ENCODE measurements at places on chromosomes 11 and 22.

- DNase-seq: no peak
Measured at GRCh38 chr22:34804604-34805003, 261.4 kb upstream of the ISX start.

DNA sequence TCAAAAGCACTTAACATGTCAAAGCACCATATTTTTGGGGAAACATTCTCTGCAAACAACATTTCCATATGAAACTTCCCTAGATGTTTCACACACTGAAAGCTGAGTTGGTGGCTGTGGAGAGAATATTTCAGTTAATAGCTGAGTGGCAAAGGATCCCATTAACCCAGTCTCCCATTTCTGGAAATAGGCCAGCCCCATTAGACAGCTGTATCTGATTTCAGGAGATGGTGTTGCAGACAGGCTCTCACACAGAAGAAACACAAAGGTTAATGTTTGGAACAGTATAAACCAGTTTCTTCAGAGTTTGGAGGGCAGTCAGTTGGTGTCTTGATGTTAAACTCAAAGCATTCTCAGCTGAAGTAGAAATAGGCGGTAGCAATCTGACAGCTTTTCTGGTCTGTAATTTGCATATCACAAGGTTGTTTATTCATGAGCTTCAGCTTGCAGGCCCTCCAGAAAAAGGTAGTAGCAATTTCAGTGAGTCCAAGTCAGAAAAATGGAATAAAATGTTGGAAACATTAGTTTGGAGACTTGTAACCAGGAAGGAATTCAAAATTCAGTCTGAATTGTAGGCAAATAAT lies 15.5 kb upstream of the ZBTB44 start:
- DNase-seq: no peak

- DNase-seq: no peak
Measured at GRCh38 chr11:82756765-82757639, 23.3 kb upstream of the FAM181B start.

DNA sequence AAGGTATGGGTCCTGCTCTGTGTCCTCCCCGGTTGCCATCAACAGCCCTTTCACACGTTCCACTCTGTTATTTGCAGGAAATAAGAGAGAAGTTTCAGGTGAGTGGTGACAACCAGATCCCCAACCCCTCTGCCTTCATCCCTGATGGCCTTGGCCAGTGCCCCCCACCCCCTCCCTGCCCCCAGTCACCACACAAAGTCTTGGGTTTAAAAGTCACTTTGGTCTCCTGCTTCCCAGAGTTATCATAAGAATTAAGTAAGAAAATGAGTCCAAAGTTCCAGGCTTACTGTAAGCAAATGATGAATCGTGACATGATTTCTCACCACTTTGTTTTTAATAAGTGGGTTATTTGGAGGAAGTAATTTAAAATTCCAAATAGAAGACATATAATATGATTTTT lies 9.2 kb upstream of the OAF start:
- no peak for DNase-seq

DNA sequence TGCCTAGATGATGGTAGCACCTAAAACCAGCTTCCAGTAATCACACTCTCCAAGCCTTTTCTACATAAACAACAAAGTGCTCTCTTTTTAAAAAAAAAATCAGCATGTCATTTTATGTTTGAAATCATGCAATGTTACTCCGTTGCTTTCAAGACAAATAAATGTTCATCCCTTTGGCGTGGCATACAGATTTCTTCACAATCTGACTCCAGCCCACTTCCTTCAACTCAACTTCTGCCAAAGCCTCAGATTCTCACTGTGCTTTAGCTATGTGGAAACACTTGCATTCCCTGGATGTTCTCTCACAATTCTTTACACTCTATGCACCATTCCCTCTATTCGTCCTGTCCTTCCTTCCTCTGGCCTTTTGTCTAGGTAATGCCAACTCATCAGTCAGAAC lies 206.3 kb upstream of the BLID start:
- no peak for DNase-seq

DNA sequence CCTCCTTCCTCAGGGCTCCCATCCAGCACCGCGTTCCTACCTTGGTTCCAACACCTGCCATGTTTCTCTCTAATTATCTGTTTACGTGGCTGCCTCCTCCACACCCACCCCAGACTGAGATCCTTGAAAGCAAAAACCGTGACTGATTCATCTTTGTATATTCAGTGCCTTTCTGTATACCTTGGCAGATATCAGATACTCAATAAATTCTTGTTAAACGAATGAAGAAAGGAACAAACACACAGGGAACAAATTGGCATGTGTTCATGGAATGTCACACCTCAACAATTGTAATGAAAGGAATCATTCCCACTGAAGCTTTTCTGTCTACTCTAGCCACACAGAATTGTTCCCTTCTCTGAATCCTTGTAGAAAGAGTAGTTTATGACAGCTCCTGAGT lies 20.4 kb upstream of the LRRC55 start:
- DNase-seq: no peak

DNA sequence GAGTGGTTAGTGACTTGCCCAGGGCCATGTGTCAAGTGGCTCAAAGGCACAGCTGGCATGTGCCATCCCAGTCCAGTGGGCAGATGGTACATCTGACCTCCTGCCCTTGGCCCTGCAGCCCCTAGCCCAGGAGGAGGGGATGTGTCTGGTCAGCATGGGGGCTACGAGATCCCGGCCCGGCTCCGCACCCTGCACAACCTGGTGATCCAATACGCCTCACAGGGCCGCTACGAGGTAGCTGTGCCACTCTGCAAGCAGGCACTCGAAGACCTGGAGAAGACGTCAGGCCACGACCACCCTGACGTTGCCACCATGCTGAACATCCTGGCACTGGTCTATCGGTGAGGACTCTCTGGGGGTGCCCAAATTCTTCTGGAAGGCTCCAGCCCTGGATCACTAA lies 5.7 kb upstream of the RAB1B start:
- DNase-seq: no peak

DNA sequence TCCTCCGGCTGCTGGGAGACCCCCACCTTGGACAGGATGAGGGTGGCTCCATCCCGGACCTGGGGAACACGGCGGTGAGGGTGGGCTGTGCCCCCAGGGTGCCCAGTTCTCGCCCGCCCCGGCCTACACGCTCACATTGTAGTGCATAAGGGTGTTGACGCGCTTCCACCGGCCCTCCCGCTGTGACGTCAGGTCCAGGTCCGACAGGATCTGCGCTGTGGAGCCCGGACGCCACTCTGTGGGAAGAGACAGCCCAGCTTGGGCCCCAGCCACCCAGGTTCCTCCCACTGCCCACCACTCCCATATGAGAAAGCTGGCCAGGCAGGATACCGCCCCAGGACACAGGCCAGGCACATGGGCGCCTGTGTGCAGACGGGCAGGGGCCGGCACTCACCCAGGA lies 8.3 kb upstream of the MAPK11 start:
- no peak for DNase-seq

DNA sequence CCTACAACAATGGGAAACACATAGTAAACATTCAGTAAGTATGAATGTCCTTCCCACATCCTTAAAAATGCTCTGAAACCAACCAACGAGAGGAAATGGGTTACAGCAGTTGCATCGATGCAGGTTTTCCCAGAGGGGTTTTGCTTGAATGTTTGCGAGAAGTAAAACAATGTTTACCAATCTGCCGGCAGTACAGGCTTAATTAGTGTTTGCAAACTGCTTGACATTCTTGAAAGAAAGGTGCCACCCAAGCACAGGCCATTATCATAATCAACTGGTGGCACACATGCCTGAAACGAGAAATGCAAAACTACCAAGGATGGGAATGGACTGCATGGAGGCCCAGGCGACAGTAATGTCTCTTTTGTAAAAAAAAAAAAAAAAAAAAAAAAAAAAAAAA lies 27.1 kb upstream of the OPCML start:
- no peak for DNase-seq

- DNase-seq: no peak
Measured at GRCh38 chr11:61480261-61480993, 28.1 kb upstream of the LRRC10B start.

DNA sequence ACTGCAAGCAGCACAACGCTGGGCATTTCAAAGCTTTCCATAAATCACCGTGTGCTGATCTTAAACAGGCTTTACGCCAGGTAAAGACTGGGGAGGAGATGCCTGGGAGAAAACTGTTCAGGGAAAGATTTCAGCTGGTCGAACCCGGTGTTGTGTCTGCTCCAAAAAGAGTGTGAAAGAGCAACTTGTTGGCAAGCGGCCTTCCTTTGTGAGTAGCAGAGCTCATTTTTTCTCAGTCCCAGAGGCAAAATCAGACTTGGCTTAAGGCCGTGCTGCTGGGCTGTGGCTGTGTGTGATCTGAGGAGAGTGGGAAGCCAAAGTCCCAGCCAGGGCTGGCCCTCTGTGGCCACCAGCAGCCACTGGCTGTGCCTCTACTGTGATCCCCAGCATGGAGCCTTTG lies 75.7 kb upstream of the E2F8 start:
- peak; percentile 39 for DNase-seq

DNA sequence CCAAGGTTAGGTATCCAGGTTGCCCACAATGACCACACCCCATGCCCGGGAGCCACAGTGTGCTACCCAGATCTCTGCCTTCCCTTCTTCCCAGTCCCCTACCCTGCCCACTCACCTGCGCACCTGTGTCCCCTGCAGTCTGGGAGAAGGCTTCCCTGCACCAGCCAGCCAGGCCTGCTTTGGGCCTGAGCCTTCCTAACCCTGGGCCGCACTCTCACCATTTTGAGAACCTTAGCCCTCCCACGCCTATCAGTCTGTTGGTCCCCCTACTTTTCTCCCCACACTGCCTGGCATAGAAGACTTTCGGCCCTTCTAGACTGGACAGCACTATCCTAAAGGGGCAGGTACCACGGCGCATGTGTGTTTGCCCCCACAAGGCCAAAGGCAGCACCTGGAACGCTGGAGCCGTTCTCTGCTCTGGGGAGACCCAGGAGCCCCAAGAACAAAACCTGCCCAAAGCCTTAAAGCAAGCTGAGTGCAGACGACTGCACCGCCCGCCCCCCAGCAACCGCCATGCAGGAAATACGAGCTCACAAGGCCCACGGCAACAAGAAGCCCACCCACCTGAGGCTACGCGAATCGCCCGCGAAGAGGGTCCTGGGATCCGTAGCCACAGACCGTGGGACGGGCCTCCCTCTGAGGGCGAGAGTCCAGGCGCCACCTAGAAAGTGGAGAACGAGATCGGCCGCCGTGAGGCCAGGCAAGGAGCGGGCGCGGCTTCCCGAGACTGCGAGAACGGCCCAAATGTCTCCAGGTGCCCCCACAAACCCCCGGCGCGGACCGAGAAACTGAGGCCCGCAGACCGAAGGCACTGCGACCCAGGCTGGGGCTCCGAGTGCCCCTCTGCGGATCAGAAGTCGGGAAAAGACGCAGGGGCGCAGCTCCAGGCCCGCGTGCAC lies 546 bp downstream of the GNB1L start:
- no peak for DNase-seq

DNA sequence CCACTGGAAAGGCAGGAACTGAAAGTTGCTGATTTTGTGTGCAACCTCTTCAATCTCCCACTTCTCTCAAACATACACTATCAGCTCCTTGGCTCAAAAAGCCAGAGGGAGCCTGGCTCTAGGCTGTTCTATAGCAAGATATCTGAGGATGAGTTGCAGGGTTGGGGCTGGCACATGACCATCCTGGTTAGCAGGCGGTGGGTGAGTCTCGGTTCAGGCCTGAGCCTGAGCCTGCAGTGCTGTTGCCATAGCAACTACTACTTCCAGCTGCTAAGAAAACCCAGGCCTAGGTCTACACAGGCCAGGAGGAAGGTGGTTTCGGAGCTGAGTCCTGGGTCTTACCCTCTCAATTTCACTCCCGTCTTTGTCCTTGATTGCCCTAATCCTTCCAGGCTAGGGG lies 39.0 kb downstream of the CWC15 start:
- no peak for DNase-seq

GRCh38 chr11:47220401-47220821 lies 5.6 kb downstream of the DDB2 start:
- peak; percentile 53 for DNase-seq

DNA sequence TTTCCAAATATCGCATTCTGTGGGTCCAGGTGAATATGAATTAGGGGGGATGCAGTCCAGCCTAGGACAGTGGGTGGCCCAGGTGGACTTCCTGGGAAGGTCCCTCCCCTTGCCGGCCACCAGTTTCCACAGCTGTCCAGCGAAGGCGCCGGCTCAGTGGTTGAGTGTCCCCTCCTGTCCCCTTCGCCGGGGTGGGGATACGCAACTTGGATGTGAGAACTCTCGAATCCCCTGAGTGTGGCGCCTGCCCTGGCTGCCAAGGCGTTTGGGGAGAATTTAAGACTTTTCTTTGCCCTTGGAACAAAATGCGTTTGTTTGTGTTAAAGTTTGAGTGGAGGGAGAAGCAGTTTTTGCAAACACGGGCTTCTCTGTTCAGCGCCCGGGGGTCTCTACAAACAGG lies 123.7 kb downstream of the KCNQ1OT1 start:
- DNase-seq: no peak

GRCh38 chr22:39343259-39344045 lies 6.3 kb upstream of the SYNGR1 start:
- DNase-seq: no peak

GRCh38 chr22:19679522-19680101 lies 34.7 kb upstream of the SEPTIN5 start:
- no peak for DNase-seq

GRCh38 chr22:49042066-49042465 lies 785.6 kb downstream of the BRD1 start:
- no peak for DNase-seq

DNA sequence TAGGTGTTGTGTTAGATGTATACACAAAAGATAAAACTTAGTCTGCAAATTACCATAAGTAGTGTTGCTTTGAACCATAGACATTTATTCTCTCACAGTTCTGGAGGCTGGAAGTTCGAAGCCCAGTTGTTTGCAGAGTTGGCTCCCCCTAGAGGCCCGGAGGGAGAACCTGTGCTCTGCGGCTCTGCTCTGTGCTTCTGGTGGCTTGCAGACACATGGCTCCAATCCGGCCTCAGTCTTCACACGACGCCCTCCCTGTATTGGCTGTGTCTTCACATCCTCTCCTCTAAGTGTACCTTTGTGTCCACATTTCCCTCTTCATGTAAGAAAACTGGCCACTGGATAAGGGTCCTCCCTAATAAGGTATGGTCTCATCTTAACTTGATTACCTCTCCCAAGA lies 128.4 kb downstream of the OPCML start:
- no peak for DNase-seq

DNA sequence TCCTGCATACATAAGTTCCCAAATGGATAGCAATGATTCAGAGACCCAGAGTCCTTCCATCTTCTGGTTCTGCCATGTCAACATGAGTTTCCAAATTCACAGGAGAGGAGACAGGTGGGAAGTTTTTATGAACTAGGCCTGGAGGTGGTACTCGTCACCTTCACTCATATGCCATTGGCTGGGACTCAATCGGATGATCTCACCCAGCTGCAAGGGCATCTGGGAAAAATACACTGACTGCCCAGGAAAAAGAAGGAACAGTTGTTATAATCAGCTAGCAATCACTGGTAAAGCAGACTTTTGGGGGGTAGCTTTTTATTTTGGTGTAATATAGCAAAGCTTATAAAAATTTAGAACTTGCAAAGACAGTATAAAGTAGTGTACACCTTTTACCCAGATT lies 83.9 kb downstream of the OTOG start:
- no peak for DNase-seq

Data from skeletal muscle cell (primary cell).